DMS79 (cell line): ENCODE measurements at places on chromosomes 2 and 18.
A peak's percentile ranks its signal among the peaks of the same experiment; 100 is the strongest.

GRCh38 chr2:180196419-180196977 is 189.4 kb upstream of the CWC22 start:
- DNase-seq, result no peak

DNA sequence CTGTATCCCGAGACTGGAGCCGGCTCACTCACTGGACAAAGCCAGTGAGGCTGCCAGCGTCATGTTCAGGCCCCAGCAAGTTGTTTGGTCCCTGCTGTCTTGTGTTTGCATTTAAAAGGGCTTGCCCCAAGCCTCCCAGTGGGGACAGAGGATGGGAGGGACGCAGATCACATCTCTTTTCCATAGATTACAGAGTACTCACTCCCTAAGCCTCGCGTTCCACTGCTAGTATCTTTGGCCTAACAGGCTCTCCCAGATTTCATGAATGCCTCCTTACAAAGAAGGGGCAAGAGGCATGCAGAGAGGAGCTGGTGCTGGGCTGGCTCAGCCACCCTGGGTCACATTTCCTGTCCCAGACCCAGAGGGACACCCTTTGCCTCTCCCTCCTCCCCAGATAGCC is 59.1 kb downstream of the CMPK2 start:
- DNase-seq, result no peak

DNA sequence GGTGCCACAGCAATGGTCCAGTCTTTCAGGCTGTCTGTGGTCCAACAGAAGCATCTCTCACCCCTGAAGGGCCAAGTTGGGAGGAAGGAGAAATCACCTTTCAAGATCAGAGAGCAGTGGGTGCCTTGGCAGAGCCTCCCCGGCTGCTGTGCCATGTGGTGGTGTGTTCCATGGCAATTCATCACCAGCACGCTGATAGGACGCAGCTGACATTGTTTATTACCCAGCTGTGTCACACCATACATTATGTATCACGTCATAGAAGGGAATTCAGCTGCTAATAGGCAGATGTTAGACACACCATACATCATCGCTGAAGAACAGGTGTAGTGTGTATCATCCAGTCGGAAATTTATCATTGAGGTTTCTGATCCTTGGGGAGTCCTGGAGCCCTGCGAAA is 29.6 kb upstream of the RPL31 start:
- DNase-seq, result no peak

- no peak for DNase-seq
These were observed 1.4 kb downstream of the ELP2 start for GRCh38 chr18:36130883-36131653.

DNA sequence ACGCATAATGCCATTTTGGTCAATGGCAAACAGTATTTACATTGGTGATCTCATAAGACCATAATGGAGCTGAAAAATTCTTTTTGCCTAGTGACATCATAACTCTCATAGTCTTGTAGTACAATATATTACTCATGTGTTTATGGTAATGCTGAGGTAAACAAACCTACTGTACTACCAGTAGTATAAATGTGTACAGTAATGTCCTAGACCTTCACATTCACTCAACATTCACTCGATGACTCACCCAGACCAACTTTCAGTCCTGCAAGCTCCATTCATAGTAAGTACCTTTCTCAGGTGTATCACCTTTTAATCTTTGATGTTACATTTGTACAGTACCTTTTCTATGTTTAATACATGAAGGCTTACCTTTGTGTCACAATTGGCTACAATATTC is 558.2 kb upstream of the PIK3C3 start:
- no peak for DNase-seq

DNA sequence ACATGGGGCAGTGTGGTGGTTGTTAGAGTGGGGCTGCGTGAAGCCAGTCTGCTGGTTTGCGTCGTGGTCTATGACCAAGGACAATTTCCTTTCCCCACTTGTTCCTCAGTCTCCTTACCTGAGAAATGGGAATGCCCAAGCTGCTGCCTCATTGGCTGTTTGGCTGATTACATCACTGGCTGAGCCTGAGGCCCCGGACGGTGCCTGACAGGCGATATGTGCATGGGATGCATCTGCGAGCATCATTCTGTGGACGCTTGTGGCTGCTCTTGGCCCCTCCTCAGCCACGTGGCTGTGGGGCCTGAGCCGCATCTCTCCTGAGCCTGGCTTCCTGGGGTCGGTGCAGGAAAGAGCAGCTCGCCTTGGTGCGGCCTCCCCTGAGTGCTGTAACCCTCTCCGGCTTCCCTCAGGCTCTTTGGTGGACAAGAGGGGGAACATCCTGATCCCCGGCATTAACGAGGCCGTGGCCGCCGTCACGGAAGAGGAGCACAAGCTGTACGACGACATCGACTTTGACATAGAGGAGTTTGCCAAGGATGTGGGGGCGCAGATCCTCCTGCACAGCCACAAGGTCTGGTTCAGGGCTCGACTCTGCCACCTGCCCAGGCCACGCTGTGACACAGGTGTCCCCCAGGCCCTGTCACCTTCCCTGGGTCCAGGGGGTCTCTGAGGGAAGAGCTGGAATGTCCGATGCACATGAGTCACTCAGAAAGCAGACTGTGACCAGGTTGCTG is 17.2 kb downstream of the CNDP2 start:
- no peak for DNase-seq

DNA sequence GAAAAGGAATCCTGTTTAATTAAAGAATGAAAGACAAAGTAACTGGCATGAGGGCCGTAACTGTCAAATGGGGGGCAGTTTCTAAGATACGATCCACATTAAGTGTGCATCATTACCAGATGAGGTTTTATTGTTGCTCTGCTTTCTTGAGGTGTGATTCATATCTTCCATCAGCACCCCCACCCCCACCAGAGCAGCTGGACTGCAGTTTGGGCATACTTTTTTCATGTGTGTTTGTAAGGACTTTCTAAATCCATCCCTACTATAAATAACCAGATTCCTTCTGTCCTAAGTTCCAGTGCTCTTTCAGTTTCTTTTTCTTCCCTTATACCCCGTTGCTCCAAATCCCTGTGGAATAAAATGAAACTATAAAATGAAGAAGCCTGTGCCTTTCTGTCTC is 142.1 kb downstream of the CDCA7 start:
- no peak for DNase-seq

- no peak for DNase-seq
These were observed 21.6 kb upstream of the PDIA6 start for GRCh38 chr2:10834068-10834655.

DNA sequence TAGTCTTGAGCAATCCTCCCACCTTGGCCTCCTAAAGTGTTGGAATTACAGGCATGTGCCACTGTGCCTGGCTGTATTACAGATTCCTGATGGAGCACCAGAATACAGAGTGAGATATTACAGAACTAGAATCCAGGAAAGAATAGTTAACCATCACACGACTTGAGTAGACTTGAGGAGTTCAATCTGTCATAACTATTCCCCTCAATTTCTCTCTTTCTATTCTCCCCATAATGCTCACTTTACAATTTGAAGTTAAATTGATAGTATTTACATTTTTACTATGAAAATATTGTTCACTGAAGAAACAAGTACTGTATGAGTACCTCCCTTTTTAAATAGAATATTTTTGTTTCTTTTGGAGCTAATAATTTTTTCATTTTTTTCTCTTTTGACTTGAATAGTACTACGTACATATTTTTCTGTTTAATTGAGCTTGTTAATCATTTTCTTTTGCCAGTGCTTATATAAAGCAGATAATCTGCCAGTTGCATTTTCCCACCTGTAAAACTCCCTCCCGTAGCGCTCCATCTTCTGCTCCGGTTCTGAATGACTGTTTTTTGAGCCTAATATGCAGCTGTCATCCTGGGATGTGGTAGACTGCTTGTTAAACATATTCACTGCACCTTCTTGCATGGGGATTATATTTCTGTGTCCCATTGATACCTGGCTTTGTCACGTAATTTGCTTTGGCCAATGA is 105.5 kb downstream of the MYCN start:
- no peak for DNase-seq

DNA sequence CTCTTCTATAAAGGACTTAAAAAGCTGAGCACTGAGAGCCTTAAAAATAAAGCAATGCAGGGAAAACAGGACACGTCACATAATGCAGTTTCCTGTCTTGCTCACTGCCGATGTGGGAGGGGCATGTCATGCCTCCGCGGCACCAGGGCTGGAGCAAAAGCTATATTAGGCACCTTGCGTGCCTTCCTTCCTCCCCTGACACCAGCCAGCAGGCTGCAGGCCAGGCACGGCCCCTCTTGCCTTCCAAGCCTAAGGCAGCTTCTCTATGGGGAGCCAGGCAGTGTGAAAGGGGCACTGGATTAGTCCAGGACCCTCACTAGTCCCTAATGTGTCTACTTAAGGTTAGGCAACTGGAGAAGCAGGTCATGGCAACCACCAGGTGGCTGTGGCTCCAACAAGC is 26.3 kb downstream of the MRPL35 start:
- no peak for DNase-seq

GRCh38 chr2:143433251-143433650 is 304.0 kb downstream of the ARHGAP15 start:
- DNase-seq, result no peak

DNA sequence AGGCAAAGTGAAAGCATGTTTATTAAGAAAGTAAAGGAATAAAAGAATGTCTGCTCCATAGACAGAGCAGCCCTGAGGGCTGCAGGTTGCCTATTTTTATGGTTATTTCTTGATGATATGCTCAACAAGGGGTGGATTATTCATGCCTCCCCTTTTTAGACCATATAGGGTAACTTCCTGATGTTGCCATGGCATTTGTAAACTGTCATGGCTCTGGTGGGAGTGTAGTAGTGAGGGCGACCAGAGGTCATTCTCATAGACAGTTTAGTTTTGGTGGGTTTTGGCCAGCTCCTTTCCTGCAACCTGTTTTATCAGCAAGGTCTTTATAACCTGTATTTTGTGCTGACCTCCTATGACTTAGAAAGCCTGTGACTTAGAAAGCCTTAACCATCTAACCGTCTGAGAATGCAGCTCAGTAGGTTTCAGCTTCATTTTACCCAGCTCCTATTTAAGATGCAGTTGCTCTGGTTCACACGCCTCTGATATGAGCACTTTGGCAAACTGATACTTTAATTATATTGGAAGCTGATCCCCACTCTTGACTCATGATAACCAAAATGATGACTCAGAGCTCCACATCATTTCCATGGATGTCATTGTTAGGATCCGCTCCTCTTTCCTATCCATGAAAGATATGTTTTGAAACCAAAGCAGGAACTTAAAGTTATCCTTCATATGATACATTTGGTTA is 14.5 kb upstream of the ERMN start:
- no peak for DNase-seq

- peak; percentile 79 for DNase-seq
These were observed 37.4 kb downstream of the DLGAP1 start for GRCh38 chr18:4417714-4418113.

DNA sequence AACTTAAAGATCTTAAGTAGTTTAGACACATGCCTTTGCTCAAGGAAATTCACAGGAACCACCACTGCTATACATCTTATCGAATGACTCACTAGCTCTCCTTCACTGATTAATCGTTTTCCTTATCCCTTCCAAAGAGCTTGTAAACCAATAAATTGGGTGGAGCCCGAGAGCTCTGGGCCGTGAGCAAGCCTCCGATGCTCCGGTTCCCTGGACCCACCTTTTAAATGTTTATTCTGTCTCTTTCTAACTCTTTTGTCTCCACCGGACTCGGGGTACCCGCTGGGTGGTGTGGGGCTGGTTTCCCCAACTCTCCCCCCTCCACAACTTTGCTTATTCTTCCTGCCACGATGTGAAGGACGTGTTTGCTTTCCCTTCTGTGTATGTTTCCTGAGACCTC is 292.9 kb upstream of the TMEFF2 start:
- DNase-seq, result no peak

GRCh38 chr2:240217431-240218301 is 77.2 kb upstream of the OTOS start:
- DNase-seq, result no peak

DNA sequence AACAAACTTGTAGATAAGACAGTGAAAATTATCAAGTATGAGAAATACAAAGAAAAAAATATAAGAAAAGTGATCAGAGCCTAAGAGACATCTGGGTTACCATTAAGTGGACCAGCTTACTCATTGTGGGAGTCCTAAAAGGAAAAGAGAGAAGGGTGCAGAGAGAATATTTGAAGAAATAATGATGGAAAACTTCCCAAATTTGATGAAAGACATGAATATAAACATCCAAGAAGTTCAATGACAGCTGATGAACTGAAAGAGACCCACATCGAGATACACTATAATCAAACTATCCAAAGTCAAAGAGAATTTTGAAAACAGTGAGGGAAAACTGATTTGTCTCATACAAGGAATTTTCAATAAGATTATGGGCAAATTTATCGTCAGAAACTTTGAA is 22.5 kb downstream of the ARHGAP25 start:
- DNase-seq, result no peak

DNA sequence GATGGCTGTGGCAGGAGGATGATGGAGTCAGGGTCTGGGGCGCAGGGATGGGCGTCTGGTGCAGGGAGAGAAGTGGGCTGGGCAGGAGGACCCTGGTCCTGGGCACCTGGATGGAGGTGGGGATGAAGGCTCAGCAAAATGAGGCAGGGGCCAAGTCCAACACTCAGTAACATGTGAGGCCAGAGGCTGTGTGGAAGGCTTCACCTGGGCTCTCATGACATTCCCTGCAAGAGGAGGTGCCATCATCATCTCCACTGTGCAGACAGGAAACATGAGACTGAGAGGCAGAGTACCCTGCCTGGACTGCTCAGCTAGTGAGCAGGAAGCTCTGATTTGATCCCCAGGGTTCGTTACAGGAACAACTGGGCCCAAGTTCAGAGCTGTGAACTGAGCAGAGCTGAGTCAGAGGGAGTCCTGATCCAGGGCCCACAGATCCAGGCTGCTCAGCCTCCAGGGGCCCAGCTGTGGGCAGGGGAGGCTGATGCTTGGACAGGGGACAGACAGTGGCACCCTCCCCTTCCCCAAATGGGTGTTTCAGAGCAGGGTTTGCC is 36.9 kb downstream of the HJURP start:
- DNase-seq, result no peak

DNA sequence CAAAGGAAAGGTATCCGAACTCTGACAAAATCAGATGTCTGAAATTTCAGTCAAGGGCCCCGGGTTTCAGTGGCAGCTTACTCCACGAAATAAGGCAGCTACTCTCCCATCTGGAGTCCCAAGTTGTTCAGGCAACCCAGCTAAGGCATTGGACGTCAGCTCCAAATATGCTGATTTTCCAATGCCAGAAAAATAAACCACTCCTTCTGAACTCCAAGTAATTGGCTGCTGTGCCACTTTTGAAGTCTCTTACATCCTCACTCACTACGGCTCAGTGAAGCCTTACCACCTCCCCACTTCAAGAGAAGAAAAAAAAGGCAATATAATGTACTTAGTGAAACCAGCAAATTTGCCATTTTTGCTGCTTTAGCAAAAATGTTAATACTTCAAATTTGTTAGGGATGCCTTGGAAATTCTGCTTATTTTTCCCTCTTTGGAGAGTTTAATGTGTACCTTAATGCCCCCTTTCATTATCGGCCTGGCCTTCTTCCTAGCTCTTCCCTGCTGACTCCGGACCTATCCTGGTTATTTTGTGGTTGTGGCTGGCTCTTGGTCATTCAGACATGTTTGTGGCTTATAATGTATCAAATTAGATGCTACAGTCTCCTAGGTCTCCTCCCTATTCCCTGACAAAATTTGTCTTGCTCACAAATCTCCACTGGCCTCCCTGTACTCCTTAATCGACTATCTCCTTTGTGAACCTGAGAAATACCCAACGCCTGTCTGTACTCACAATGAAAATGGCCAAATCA is 589.2 kb upstream of the ZEB2 start:
- DNase-seq, result no peak
